B cell (primary cell): ENCODE measurements at places on chromosomes 3 and 15. TPM values are rescaled to one million over a fixed set of nuclear protein-coding genes. Genes with fewer than 3 reads are reported as not detected.

GRCh38 chr3:133384331-133385027, 15.4 kb upstream of the BFSP2 start:
- no peaks in the 10 kb centered on the region for H3K27me3 ChIP-seq
- no peak overlapping the region for H3K4me3 ChIP-seq
- H3K36me3 ChIP-seq: no peaks in the 10 kb centered on the region
- no peak overlapping the region for H3K27ac ChIP-seq
- peaks cover 3% of the 10 kb centered on the region for H3K4me1 ChIP-seq

DNA sequence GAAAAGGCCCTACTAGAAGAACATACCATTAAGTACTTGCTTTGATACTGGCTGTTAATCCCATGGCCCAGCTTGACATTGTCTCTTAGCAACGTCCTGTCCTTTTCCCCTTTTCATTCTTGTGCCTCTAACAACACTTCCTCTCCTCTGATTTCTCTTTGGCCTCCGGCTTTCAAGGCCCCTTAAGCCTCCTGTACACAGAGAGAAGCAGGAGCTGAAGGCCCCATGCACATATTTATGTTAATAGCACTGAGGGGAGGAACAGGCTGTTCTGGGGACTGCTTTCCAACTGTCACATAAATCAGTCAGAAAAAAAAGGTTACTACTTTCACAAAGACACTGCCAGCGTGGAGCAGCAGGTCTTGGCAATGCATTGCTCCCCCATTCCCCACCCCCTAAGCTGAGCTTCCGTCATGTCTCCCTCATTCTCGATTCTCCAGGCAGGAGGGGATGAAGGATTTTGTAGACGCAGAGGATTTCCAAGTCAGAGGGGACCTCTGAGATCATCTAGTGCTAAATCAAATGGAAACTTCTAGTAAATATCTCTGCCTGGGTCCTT, 257.4 kb upstream of the ADAMTS9 start:
- DNase-seq: no peak
- no peaks in the 10 kb centered on the region for H3K4me1 ChIP-seq
- no peaks in the 10 kb centered on the region for H3K36me3 ChIP-seq
- H3K27ac ChIP-seq: no peak overlapping the region
- no peaks in the 10 kb centered on the region for H3K27me3 ChIP-seq

The NOX5 gene
- total RNA-seq: 0.05 TPM in 1 of 2 replicates, not detected in the other

DNA sequence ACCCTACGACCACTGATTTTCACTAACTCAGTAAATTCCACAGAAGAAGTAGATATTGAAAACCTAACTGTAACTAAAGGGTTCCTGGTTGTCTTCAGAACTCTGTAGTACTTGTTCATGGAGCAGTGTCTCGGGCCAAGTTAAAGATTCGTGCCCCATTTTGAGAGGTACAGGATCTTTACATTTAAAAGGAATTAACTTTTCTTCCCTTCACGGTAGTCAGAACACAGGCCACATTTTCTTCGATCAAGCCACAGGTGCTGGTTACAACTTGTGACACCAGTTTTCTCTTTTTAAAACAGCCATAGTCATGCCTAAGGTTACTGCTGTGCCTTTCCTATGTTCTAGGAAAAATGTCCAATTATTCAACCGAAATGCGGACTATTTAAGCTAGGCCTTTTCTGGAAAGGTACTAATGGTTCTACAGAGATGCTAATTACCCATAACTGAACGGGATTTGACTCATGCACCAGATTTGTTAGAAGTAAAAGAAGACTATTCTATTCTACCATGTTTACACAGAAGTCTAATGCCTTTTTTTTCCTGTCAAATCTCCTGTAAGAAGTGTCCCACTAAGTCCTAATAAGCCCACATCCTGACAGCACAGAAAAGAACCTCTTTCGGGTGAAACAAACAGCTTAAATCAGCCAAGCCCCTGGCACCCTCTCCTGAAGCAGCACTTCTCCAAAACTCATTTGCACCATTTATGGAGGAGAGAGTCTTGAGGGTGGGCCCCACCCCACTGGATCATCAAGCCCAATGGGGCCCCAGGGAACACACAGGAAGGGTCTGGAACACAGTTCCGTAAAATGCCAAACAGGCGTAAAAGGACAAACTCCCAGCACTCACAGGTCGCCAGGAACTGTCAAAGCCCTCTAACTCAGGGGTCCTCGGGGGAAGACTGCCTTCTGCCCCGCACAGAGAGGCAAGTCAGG, 1.9 kb downstream of the LRIG1 start:
- no peak overlapping the region for H3K27ac ChIP-seq
- H3K27me3 ChIP-seq: peaks cover 20% of the 10 kb centered on the region
- no peak overlapping the region for H3K4me3 ChIP-seq

- peaks cover 7% of the 10 kb centered on the region for H3K4me1 ChIP-seq
- H3K27me3 ChIP-seq: no peaks in the 10 kb centered on the region
Observed at GRCh38 chr3:120420928-120421551, 29.8 kb downstream of the FSTL1 start.

The TRIM42 gene
- total RNA-seq: not detected in 2 replicates

- no peak overlapping the region for H3K4me3 ChIP-seq
- H3K27me3 ChIP-seq: no peaks in the 10 kb centered on the region
- H3K36me3 ChIP-seq: no peaks in the 10 kb centered on the region
- DNase-seq: no peak
- H3K4me1 ChIP-seq: no peaks in the 10 kb centered on the region
Observed at GRCh38 chr3:96970211-96970610, 155.8 kb downstream of the EPHA6 start.

The HTR3C gene
- total RNA-seq: not detected in 2 replicates

The C3orf85 gene
- total RNA-seq: not detected in 2 replicates

- no peak overlapping the region for H3K27ac ChIP-seq
- H3K4me1 ChIP-seq: peaks cover 8% of the 10 kb centered on the region
- DNase-seq: no peak
- H3K27me3 ChIP-seq: no peaks in the 10 kb centered on the region
Observed at GRCh38 chr3:49779358-49780079, 6.8 kb downstream of the IP6K1 start.

The TMEM89 gene
- not detected in 2 replicates for total RNA-seq

The SUSD5 gene
- 0.15 and 0.30 TPM in 2 replicates for total RNA-seq

The CHCHD6 gene
- total RNA-seq: 13.5 TPM in 2 replicates

DNA sequence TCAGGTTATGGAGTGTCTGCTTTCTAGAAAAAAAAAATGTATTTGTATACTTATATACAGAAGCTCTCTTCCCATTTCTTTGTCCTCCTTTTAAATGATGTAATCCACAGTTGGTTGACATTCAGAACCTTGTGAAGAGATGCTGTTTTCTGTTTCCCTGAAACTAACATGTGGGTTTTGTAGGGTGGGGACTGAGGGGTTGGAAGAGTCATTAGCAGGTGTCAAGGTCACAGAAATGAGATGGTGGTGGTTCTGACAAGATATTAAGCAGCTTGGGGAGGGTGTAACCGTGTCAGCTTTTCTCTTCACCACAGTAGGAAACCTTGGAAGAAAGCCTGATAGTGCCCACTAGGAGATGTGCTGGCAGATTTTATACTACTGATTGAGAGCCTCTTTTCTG, 2.4 kb downstream of the RASA2 start:
- DNase-seq: no peak
- H3K4me3 ChIP-seq: no peak overlapping the region
- H3K27ac ChIP-seq: no peak overlapping the region
- H3K4me1 ChIP-seq: peaks cover 45% of the 10 kb centered on the region
- no peaks in the 10 kb centered on the region for H3K27me3 ChIP-seq

The STRIT1 gene
- not detected in 2 replicates for total RNA-seq

The CHRNA7 gene
- not detected in 2 replicates for total RNA-seq

- no peaks in the 10 kb centered on the region for H3K27me3 ChIP-seq
- no peak overlapping the region for H3K27ac ChIP-seq
- no peak for DNase-seq
- no peaks in the 10 kb centered on the region for H3K4me1 ChIP-seq
Observed at GRCh38 chr15:89196994-89197393, 24.4 kb downstream of the RLBP1 start.

- H3K4me3 ChIP-seq: no peak overlapping the region
- no peaks in the 10 kb centered on the region for H3K36me3 ChIP-seq
- no peaks in the 10 kb centered on the region for H3K4me1 ChIP-seq
- DNase-seq: no peak
- H3K27ac ChIP-seq: no peak overlapping the region
Observed at GRCh38 chr3:84108442-84108971, 850.3 kb upstream of the CADM2 start.

DNA sequence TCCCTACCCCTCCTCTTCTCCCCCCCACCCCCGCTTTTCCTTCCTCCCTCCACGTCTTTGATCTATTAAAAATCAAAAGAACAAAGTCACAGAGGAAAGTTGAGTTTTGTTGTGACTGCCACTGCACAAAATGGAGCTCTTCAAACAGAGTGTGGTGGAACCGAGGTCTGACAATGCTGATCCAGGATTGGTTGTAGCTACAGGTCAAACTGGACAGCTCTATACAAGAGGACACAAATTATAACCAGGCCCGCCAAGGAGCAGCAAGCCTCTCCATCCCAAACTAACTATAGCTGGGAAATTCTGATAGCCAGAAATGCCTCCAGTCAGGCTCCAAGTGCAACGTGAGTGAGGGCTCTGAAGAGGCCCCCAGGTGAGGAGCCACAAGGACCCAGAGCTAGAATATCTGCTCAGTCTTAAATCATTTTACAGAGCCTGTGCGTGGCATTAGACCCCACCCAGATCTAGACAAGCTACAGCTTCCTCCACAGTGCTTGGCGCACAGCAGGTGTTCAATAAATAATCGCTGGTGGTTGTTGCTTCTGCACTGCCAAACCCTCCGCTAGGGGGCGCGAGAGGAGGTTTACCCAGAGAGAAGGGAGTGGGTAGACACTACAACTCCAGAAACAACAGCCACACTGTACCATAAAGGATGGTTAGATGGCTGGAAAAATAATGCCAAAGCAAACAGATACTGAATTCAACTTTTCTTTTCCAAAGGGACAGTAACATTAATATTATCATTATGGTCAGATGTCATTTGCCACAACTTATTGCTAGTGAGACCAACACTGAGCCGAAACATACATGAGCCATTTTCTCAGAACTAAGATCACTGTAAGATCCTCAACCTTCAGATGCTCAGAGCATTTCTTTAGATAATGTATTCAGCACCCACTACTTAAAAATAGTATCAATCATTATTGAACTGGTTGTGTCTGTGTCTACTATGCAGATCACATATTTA, 44.6 kb downstream of the ZIC4 start:
- peaks cover 21% of the 10 kb centered on the region for H3K27me3 ChIP-seq
- H3K4me1 ChIP-seq: no peaks in the 10 kb centered on the region
- no peak for DNase-seq
- H3K36me3 ChIP-seq: no peaks in the 10 kb centered on the region
- no peak overlapping the region for H3K27ac ChIP-seq
- H3K4me3 ChIP-seq: no peak overlapping the region

GRCh38 chr3:120114376-120114775, 20.1 kb upstream of the GSK3B start:
- H3K27me3 ChIP-seq: no peaks in the 10 kb centered on the region
- no peaks in the 10 kb centered on the region for H3K4me1 ChIP-seq
- H3K36me3 ChIP-seq: no peaks in the 10 kb centered on the region
- no peak overlapping the region for H3K27ac ChIP-seq

GRCh38 chr3:38468765-38469164, 15.1 kb downstream of the ACVR2B start:
- no peak overlapping the region for H3K4me3 ChIP-seq
- no peak overlapping the region for H3K27ac ChIP-seq
- H3K4me1 ChIP-seq: no peaks in the 10 kb centered on the region
- no peaks in the 10 kb centered on the region for H3K36me3 ChIP-seq
- H3K27me3 ChIP-seq: no peaks in the 10 kb centered on the region

DNA sequence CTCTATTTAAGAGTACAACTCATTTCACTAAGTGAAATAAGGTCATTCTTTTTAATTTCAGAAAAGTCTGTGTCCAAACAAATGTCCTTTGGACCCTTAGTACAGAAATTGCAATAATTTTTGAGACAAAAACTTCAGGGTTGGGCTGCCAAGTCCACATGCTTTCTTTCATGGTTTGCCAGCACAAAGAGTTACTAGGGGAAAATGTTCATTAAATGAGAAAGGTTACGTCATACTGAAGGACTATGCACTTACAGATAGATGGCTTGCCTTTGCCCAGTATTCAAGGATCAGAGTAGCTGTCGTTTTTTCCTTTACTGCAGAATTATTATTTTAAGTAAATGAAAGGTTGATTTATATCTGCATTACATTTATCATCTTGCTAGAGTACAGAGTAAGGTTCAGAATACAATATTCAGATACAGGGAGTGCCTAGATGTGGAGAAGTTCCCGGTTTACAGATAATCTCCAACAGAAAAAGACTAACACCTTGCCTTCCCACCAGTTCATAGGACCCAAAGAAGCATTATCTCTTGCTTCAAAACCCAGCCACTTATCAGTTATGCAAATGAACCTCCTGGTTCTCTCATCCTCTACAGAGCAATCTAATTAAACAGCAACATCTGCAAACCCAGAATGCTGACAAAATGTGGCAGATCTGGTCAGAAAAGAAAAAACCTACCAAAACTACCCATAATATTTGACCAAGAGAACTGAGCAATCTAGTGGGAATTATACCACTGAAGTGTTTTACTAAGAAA, 179.3 kb downstream of the FRMD5 start:
- no peaks in the 10 kb centered on the region for H3K36me3 ChIP-seq
- no peak for DNase-seq
- H3K4me1 ChIP-seq: no peaks in the 10 kb centered on the region

The CTXN2 gene
- 0.10 TPM in 1 of 2 replicates, not detected in the other for total RNA-seq

The OGG1 gene
- 81.6 and 90.8 TPM in 2 replicates for total RNA-seq

DNA sequence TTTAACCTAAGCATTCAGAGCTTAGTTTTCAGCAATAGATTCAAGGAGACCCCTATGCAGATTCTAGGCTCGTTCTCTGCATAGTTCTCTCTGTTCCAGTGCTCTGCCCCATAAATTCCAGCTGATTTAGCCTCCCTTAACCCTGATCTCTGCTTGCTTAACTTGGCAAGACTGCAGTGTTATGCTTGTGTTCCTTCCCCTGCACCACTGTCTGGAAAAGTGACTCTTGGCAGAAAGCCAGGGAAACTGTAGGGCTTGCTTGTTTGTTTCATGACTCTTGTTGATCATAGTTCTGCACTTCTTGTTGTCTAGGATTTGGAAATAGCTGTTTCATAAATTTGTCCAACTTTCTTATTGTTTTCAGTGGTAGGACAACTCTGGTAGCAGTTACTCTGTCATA, 40.1 kb downstream of the ANAPC13 start:
- no peaks in the 10 kb centered on the region for H3K27me3 ChIP-seq
- H3K27ac ChIP-seq: no peak overlapping the region
- no peaks in the 10 kb centered on the region for H3K36me3 ChIP-seq
- DNase-seq: no peak

The CCDC33 gene
- not detected in 2 replicates for total RNA-seq

GRCh38 chr15:78168608-78169007, 19.4 kb downstream of the IDH3A start:
- peaks cover 7% of the 10 kb centered on the region for H3K36me3 ChIP-seq
- H3K27ac ChIP-seq: peak overlapping the region; percentile 26
- H3K4me1 ChIP-seq: peaks cover 66% of the 10 kb centered on the region

- no peak overlapping the region for H3K27ac ChIP-seq
- no peak for DNase-seq
- H3K4me3 ChIP-seq: no peak overlapping the region
- no peaks in the 10 kb centered on the region for H3K27me3 ChIP-seq
- H3K36me3 ChIP-seq: no peaks in the 10 kb centered on the region
Observed at GRCh38 chr3:108017587-108017986, 73.2 kb downstream of the CD47 start.
